GM10248 (cell line): ENCODE measurements at places on chromosomes 1 and 21.

- no peak for DNase-seq
These were observed 11.7 kb downstream of the RIMKLA start for GRCh38 chr1:42392255-42392654.

DNA sequence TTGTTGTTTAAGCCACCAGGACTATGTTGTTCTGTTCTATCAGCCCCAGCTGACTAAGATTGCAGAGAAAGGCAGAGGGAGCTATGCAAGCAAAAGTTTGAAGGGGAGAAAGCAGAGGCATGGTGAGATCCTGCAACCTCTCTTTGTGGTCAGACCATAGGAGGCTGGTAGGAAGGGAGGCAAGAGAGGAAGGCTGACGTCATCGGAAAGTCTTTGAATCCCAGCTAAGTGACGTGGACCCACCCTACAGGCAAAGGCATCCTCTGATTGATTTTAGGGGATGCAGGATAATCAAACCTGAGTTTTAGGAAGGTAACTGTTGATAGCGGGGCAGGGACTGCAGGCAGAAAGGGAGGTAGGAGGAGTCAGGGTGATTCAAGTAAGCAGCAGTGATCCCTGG, 23.3 kb upstream of the TNNI1 start:
- no peak for DNase-seq

DNA sequence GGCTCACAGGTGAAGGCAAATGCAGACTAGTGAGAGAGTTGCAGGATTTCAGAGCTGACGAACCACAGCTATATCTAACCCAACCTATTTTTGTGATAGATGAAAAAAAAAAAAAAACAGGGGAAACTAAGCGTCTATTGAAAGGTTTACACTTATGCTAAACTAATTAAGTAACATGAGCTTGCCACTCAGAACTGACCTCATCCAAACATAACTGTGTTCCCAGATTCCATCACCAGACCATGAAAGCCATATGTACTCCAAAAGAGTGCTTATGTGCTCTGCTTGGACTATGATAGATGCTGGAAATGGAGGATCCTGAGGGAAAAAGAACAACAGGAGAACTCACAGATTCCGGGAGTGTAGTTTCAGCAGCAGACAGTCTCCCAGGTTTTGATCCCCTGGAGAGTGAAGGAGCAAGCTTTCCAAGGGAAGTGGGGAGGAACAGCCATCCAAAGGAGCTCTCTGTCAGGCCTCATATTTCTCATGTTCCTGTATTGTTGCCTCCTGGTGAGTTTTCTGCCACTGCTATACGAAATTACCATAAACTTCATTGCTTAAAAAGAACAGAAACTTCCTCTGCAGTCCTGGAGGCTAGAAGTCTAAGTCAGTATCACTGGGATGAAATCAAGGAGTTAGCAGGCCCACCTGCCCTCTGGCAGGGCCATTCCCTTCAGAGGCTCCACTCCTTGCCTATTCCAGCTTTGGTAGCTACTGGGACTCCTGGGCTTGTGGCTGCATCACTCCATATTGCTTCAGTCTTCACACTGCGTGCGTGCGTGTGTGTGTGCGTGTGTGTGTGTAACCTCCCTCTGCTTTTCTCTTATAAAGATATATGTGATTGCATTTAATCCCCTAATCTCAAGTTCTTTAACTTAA, 38.1 kb downstream of the NIBAN1 start:
- no peak for DNase-seq

GRCh38 chr1:51744506-51745303, 127.8 kb downstream of the OSBPL9 start:
- no peak for DNase-seq

- no peak for DNase-seq
These were observed 262.7 kb downstream of the MATN1 start for GRCh38 chr1:30460661-30461060.

DNA sequence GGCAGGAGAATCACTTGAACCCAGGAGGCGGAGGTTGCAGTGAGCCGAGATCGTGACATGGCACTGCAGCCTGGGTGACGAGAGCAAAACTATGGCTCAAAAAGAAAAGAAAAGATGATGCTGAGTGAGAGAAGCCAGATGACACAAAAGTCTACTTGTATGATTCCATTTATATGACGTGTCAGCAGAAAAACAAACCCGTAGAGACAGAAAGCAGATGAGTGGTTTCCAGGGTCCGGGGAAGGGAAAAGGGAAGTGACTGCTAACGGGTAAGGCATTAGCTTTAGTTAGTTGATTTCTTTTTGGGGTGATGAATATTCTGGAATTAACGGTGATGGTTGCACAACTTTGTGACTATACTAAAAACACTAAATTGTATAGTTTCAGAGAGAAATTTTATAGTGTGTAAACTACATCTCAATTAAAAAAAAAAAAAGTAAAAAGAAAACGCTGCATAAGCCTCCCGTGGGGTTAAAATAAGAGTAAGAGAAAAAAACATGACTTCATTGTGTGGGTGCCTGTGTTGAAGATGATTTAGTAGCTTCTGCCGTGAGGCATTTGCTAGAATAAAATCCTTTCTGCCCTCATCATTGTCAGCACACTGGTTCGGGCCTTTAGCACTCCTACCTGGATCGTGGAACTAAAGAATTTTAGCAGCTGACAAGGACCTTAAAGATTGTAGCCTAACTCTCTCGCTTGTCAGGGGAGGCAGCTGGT, 24.7 kb upstream of the ATP5PO start:
- DNase-seq = no peak

- DNase-seq = no peak
These were observed 134.7 kb upstream of the TNR start for GRCh38 chr1:175877939-175878737.
